ENCODE measurements at places on chromosomes 1 and 21. TPM values are rescaled to one million over a fixed set of nuclear protein-coding genes. Genes with fewer than 3 reads are reported as not detected.
A peak's percentile ranks its signal among the peaks of the same experiment; 100 is the strongest.

The BRDT gene
- total RNA-seq: not detected

The STYXL2 gene
- total RNA-seq: not detected

The ATAD3C gene
- not detected for total RNA-seq

The INSRR gene
- not detected for total RNA-seq

The PPP1R12B gene
- 5.3 TPM for total RNA-seq

The MCOLN3 gene
- 0.42 TPM for total RNA-seq

The SPATA46 gene
- total RNA-seq: not detected

The RAVER2 gene
- total RNA-seq: 2.3 TPM

The PRELP gene
- total RNA-seq: 0.72 TPM

The OR2L5 gene
- total RNA-seq: not detected

The IL20 gene
- total RNA-seq: not detected

The SNX7 gene
- 35.1 TPM for total RNA-seq

The OR10J1 gene
- total RNA-seq: not detected

The AMY1B gene
- not detected for total RNA-seq

The PODN gene
- total RNA-seq: 10.5 TPM

DNA sequence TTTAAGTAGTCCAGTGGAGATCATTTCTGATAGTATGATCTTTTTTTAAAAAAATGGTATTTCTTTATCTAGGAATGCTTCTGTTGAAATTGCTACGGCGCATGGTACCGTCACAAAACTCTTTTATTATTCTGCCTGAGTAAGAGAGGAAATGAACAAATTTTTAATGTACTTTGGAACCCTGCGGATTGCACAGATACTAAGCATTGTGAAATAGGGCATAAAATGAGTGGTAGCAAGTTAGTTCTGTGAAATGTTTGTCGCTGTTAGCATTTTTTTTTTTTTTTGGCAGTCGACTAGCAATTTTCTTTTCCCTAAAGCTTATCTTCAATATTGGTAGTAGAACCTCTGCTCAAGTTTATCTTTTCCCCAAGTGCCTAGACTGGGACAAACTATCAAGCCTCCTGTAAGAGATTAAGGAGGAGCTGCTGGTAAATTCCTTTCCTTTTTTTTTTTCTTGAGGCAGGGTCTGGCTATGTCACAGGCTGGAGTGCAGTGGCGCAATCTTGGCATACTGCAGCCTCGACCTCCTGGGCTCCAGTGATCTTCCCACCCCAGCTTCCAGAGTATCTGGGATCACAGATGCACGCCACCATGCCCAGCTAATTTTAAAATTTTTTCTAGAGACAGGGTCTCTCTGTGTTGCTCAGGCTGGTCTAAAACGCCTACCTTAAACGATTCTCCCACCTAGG is 2.2 kb downstream of the ITSN1 start:
- DNase-seq: peak; percentile 47

- DNase-seq: no peak
These were observed 87.3 kb downstream of the HSF2BP start for GRCh38 chr21:43571976-43572375.

DNA sequence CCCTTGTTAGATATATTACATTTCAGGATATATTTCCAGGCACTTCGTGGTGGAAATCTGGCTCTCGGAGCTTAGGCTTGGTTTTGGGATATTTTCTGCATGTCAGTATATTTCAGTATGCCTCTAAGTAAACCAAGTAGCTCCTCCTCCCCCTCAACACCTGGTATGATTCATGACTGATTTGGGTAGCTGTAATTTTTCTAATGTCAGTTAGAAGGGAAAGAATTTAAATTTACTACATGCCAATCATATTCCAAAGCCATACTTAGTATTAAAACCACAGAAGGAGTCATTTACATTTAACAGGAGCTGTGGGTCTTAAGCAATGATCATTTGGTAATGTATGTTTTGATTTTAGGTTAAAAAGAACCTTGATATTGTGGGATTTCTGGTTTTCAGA is 40.6 kb downstream of the ST6GALNAC3 start:
- no peak for DNase-seq

GRCh38 chr1:32448773-32449456 is 16.0 kb upstream of the ZBTB8B start:
- peak; percentile 24 for DNase-seq

GRCh38 chr1:159860456-159860855 is 2.0 kb downstream of the VSIG8 start:
- DNase-seq: peak; percentile 39

DNA sequence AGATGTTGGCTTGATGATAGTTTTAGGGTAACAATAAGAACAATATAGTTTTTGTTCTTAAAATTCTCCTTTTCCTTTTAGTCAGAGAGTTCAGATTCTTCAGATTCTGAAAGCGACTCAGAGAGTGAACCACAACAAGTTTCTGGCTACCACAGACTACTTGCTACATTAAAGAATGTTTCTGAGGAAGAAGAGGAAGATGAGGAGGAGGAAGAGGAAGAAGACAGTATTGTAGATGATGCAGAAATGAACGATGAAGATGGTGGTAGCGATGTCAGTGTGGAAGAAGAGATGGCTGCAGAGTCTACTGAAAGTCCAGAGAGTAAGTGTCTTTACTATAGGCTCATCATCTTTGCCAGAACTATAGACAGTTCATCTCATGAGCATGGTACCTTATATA is 3.0 kb downstream of the UTP25 start:
- DNase-seq: no peak

DNA sequence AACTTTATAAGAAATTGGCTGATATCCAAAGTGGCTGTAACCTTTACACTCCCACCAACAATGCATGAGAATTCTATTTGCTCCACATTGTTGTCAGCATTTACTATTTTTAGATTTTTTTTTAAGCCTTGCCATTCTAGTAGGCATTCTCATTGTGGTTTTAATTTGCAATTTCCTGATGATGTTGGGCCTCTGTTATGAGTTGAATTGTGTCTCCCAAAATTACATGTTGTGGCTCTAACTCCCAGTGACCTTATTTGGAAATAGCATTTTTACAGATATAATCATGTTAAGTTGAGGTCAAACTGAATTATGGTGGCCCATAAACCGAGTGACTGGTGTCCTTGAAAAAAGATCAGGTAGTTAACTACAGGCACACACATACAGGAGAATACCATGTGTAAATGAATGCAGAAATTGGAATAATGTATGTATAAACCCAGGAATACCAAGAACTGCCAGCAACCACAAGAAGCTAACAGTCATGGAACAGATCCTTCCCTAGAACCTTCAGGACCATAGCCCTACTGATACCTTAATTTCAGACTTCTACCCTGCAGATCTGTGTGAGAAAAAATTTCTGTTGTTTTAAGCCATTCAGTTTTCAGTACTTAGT is 348.8 kb upstream of the DAB1 start:
- no peak for DNase-seq

GRCh38 chr21:15171546-15171945 is 106.7 kb upstream of the NRIP1 start:
- DNase-seq: no peak

- DNase-seq: no peak
These were observed 46.0 kb upstream of the PLA2G4A start for GRCh38 chr1:186782791-186783190.

DNA sequence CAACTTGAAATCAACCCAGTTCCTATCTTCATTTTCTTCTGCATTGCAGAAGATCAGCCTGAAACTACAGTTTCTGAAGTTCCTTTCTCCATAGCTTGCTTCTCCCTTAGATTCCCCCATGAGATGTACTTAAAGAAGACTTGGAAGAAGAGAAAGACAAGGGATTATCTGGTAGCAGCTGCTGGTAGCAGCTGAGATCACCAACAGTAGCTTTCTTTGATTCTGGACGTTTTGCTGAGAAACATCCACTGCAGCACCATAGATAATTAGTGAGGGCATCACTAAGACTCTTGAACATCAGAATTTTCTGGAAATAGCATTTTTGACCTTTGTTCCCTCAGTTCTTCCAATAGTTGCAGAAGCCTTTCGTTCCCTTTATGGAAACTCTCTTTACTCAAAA is 465 bp upstream of the CFHR3 start:
- DNase-seq: no peak

GRCh38 chr1:12327566-12327965 is 97.7 kb downstream of the VPS13D start:
- no peak for DNase-seq

GRCh38 chr1:8899046-8899445 is 20.6 kb upstream of the ENO1 start:
- no peak for DNase-seq

DNA sequence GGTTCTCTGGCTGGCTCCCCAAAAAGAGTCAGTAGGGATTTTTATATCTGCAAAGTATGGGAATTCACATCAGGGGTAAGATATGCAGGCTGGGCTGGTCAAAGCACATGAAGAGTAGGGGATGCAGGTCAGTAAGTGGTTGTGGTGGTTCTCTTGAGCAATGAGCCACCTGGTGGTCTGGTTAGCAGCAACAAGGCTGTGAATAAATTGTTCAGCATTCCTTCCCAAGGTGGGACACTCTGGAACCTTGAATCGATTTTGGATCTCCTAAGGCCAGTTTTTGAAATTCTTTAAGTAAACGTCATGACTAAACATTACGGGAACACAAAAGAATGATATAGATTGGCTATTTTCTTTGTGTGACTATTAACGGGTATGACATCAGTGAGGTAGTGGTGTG is 563.0 kb upstream of the NEGR1 start:
- DNase-seq: no peak

DNA sequence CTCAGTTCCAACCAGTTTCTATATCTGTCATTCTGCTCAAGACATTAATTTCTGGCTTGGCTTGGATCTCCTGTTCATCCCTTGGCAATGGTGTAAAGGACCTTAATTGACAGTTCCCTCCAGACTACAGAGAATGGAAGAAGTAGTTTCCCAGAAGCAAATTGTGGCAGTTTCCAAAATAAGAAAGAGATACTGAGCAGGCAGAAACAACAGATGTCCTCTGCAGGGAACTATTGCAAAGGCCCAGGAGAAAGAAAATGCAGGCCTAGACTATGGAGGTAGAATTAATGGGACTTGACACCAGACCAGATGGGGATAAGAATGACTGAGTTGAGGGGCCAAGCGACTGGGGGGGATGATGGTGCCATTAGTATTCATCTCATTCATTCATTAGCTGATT is 6.1 kb upstream of the AK2 start:
- DNase-seq: no peak

- peak; percentile 9 for DNase-seq
These were observed 21.8 kb upstream of the LRRC53 start for GRCh38 chr1:74534241-74534640.

DNA sequence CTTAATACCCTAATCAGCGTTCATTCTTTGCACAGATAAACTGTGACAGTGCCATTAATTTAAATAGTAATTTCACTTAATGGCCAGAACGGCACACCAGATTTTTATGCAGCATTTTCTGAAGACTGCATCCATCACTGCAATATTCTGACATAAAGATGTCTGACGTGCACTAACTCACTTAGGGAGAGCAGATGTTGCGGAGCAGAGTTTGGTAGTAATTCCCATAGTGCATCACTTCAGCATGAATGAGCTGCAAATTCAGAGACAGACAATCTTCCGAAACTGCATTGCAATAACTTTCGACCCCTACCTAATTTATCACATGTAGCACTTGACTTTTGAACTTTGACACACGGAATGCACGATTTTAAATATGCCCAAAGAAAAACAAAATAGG is 225.3 kb downstream of the KCTD3 start:
- DNase-seq: no peak

- DNase-seq: no peak
These were observed 60.8 kb upstream of the EPS8L3 start for GRCh38 chr1:109824349-109825115.

- no peak for DNase-seq
These were observed 766 bp downstream of the RAP1GAP start for GRCh38 chr1:21668232-21668950.

- peak; percentile 32 for DNase-seq
These were observed 57.7 kb upstream of the F3 start for GRCh38 chr1:94599095-94599813.

DNA sequence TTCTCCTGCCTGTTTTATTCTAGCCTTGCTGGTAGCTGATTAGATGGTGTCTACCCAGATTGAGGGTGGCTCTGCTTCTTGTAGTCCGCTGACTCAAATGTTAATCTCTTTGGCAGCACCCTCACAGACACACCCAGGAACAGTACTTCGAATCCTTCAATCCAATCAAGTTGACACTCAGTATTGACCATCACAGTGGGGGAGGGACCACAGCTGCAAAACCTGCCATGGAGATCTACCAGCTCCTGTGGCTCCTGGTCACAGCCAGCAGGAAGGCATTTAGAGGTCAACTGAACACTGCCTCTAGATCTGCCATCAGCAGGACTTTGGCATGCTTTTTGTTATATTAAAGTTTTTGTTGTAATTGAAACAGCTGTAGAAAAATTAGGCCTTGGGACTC is 146.9 kb downstream of the RWDD3 start:
- DNase-seq: no peak

DNA sequence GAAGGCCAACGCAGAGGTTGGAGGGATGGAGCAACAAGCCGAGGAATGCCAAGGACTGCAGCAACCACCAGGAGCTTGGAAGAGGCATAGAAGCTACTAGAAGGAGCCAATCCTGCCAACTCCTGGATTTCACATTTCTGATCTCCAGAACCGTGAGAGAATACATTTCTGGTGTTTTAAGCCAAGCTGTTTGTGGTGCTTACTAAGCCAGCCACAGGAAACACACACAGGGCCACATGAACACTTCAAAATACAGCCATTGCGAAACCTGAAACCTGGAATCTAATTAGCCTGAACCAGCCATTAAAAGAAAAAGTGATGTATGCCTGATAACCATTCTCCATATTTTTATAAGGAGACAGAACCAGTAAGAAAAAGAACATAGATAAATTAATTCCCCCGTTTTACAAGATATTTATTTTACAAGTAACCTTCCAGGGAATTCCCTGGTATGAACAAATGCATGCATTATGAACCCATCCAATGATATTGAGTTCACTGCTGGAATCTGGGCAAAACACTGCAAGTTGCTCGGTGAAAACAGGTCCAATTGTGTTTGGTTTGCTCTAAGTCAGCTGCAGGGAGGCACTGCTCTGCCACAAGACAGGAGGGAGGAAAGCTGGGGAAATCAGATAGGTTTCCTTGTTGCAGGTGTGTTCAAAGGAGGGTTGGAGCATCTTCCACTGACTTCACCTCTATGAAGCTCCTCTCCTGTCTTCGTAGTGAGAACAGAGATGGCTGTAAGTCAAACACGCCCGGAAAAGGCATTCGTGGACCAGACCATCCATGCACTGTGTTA is 70.2 kb downstream of the ETS2 start:
- no peak for DNase-seq

DNA sequence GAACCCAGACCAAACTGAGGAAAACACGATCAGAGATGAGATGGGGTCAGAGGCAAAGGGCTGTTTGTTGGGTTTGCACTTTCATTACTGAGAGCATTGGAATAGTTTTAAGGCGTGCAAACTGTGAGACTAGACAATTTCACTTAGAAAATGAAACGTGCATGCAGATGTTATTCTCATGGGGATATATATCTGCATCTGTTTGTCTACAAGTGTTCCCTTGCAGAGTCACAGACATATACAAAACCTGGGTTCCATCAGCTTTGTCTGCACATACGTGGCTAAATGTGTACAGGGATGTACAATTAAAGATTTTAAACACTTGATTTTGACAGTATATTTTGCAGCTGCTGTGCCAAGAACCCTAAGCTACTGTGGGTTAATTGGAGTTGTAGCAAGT is 355.4 kb downstream of the KIF26B start:
- DNase-seq: no peak

- peak; percentile 53 for DNase-seq
These were observed 18.9 kb upstream of the ZNF683 start for GRCh38 chr1:26391450-26391849.
